ENCODE measurements at places on chromosomes 5 and 9.

DNA sequence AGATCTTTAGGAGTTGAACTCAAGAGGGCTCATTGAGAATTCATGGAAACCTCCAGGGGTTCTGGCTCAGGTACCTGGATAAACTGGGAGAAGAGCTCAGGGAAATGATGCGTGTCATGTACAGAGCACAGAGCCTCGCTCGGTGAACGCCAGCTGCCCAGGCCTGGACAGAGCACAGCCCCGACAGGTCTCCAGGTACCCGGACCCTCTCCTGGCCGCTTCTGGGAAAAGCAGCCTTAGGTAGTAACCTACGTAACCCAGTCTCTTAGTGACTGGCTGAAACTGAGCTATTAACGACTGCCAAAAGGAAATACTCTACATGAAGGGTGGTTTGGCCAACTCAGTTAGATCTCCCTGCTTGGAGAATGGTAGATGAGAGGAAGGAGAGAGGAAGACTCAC, 157.4 kb downstream of the TTLL11 start:
- no peak for DNase-seq

GRCh38 chr9:5140151-5140550, 45.3 kb downstream of the INSL6 start:
- DNase-seq, result no peak

GRCh38 chr9:105912863-105913516, 218.6 kb downstream of the TMEM38B start:
- no peak for DNase-seq

- DNase-seq, result no peak
These were observed 45.8 kb upstream of the ATG10 start for GRCh38 chr5:81925981-81926380.

GRCh38 chr9:24545285-24545684, 412 bp downstream of the IZUMO3 start:
- DNase-seq, result no peak

GRCh38 chr5:22560147-22560546, 293.0 kb downstream of the CDH12 start:
- DNase-seq, result no peak

- no peak for DNase-seq
These were observed 49.4 kb downstream of the POU5F2 start for GRCh38 chr5:93691997-93692396.

- no peak for DNase-seq
These were observed 53.6 kb downstream of the RXRA start for GRCh38 chr9:134379831-134380365.

DNA sequence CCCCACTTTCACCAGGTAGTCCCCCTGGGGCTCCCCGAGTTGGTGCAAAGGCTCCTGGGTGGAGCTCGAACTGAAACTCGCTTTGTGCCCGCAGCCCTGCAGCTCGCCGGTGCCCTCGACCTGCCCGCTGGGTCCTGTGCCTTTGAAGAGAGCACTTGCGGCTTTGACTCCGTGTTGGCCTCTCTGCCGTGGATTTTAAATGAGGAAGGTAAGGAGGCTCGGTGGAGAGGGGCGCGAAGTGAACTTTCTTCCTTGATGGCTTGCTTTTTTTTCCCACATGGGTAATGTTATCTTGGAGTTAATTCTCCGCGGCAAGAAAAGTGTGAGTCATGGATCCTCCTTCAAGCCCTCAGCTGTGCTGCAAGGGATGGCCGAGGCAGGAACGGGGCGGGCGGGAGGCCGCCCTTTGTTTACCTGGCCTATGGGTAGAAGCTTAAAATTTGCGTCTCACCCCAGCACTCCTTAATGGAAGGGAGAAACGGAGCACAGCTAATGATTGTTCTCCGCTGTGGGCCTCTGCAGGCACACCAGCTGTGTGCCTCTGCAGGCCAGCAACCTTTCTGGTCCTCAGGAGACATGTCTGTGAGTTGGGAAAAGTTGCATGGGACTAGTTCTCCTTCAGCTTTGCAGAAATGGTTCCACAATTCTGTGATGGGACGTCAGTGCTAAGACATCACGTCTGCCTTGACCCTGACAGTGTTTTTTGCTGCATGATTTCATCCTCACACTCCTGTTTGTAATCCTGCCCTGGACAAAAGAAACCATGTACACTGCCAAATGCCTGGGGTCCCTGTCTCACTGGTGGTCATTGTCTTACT, 1.1 kb downstream of the MAMDC2 start:
- DNase-seq, result no peak

DNA sequence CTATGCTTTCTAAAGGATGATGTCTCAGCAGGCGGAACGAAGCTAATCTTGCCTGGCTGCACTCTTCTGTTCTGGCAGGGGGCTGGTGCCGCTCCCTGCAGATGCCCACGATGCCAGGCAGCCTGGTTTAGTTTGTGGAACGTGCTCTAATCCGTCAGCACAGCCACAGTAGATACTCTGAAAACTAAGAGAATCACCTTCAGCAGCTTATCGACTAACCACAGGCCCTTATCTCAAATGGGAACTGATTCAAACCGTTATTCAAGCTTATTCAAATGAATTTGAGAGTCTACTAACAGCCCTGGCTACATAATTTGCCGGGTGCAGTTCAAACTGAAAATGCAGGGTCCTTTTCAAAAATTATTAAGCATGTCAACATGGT, 246.6 kb upstream of the ANKRD55 start:
- DNase-seq, result no peak

DNA sequence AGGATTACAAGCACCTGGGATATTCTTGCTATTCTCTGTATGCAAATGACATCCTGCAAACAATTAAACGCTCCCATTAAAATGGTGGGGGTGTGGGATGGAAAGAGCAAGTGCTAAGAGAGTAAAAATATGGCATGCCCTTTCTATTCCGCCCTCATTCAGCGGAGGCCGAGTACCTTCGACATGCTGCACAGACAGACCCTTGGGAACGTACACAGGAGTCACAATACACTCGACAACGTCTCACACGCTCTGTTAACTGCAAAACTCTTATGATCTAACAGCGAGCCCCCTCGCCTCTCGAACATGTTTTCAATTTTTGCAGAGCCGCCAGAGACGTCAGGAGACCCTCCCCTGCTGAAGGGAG, 322.2 kb downstream of the CEMIP2 start:
- no peak for DNase-seq

- no peak for DNase-seq
These were observed 75.5 kb downstream of the ZNF354C start for GRCh38 chr5:179135441-179136215.

- DNase-seq, result no peak
These were observed 53.1 kb upstream of the DAB2IP start for GRCh38 chr9:121598167-121598964.

GRCh38 chr5:5383461-5383860, 39.0 kb upstream of the ICE1 start:
- no peak for DNase-seq

- no peak for DNase-seq
These were observed 135.0 kb downstream of the OXCT1 start for GRCh38 chr5:41735213-41735612.

- no peak for DNase-seq
These were observed 220.9 kb downstream of the TRIM32 start for GRCh38 chr9:116907989-116908388.

GRCh38 chr9:88593537-88594185, 58.7 kb downstream of the NXNL2 start:
- DNase-seq, result peak; percentile 40
